Stimulated activated CD8-positive, alpha-beta memory T cell treated with anti-CD3 and anti-CD28 coated beads, Interleukin-7, amount 100 ng/mL, for 1 hour (primary cell): ENCODE measurements at places on chromosomes 6 and 20.

DNA sequence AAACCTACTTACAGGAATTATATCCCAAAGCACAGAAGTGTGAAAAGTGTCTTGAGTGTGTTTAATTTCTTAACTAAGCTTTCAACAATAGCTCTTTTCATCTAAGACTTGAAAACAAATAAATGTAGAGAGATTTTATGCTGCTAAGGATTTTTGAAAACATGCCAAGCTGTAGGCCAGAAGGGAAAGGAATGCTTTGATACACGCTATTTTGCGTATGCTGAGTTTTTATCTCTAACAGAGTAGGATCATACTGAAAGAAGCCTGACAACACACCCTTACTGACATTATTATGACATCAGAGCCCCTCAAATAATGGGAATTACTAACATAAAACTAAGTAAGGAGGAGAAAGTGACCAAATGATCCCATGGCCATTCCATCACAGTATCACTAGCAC lies 265.5 kb downstream of the KHDC1L start:
- DNase-seq = no peak

GRCh38 chr20:4721719-4722118 lies at the start of gene PRND:
TSS of gene PRND (plus strand) at chr20:4721909. CDS start at chr20:4724552, 2,643 bp downstream.
- DNase-seq = no peak

DNA sequence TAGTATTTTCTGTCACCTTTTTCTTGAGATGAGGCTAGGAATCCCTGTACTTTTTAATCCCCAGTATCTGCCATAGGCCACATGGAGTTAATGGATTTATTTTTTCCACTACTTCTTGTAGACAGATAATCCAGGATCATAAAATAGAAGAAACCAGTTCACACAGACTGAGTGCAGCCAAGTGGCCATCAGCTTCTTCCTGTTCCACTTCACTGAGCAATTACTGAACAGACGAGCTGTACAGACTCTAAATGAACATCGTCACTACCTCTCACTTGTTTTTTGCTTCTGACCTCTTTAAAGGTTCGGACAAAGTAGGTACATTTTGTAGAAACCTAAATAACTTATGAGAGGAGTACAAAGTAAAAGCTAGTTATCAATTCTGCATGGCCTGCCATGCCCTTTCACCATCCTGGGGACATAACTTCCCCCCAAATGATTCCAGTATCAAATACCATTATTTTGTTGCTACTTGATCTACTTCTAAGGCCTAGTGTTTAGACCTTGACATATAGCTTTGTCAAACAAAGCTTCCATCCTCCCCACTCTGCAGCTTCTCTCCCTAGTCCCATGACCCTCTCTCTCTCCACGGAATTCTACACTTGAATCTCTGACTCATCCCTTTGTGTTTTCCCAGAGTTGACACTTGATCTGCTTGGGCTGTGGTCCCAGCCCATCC lies 34.4 kb upstream of the ARHGAP18 start:
- no peak for DNase-seq

DNA sequence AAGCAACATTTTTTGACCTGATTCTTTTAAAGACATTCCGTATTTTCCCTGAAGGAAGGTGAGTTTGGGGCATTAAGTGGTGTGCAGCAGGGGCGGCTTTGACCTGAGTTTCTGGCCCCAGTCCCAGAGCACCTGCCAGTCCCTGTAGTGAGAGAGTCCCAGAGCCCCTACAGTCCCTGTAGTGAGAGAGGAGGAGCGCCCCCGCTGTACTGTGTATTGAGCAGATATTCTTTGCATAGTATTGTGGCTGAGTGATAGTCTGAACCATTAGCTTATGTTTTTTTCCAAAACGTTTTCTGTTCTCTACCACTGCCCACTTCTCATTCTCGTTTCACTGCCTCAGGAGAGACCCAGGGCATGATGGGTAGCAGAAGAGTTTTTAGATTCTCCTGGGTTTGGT lies 17.2 kb upstream of the SH3BGRL2 start:
- DNase-seq = no peak

- DNase-seq = peak; percentile 70
Observed at GRCh38 chr6:37207903-37208456, 38.0 kb downstream of the PIM1 start.

DNA sequence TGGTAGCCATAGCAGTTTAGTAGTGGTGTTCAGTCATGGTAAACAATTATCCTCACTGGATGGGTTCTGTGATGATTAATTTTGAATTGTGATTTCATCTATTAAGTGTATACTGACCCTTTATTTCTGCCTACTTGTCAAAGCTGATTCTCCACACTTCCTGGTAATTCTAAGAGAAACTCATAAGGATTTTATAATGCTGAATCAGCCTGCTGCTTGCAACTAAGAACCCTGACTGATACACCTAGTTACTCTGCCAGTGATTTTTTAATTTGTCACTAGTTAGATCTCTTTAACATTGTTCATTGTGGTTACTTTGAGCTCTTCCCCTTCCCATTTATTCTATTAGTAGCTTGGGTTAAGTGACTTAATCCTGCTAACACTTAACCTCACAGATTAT lies 8.6 kb downstream of the CDC40 start:
- no peak for DNase-seq

- DNase-seq = no peak
Observed at GRCh38 chr6:75109765-75110164, 96.1 kb downstream of the COL12A1 start.

- DNase-seq = no peak
Observed at GRCh38 chr20:62496568-62497218, 20.9 kb upstream of the GATA5 start.

DNA sequence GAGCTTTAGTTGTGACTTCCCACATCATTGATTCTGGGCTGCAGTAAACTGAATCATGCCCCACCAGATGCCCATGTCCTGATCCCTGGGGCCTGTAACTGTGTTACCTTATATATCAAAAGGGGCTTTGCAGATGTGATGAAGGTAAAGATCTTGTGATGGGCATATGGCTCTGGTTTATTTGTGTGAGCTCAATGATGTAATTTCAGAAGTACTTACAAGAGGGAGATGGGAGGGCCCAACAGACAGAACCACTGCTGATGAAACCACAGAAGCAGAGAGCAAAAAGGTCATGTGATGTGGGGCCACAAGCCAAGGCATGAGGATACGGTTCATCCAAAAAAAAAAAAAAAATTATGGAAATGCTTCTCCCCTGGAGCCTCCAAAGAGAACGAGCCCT lies 118.7 kb downstream of the TOX2 start:
- DNase-seq = no peak

DNA sequence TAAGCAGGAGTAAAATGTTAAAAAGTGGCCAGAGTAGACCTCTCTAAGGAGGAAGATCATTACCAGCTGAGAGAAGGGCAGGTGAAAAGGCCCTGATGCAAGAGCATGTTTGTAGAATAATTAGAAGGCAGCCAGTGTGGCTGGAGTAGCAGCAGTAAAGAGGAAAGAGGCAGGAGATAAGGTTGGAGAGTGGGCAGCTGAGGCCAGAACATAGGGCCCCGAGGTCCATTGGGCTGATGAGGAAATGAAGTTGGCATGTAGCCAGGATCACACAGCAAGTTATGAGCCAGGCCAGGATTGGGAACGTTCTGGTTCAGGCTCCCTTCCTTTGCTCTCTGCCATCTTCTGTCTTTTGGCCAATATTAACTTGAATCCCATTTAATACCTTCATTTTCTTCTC lies 51.6 kb downstream of the RALY start:
- no peak for DNase-seq

GRCh38 chr20:20695250-20695816 lies 17.1 kb downstream of the RALGAPA2 start:
- no peak for DNase-seq

GRCh38 chr20:59985164-59985563 lies 26.9 kb downstream of the CDH26 start:
- no peak for DNase-seq

DNA sequence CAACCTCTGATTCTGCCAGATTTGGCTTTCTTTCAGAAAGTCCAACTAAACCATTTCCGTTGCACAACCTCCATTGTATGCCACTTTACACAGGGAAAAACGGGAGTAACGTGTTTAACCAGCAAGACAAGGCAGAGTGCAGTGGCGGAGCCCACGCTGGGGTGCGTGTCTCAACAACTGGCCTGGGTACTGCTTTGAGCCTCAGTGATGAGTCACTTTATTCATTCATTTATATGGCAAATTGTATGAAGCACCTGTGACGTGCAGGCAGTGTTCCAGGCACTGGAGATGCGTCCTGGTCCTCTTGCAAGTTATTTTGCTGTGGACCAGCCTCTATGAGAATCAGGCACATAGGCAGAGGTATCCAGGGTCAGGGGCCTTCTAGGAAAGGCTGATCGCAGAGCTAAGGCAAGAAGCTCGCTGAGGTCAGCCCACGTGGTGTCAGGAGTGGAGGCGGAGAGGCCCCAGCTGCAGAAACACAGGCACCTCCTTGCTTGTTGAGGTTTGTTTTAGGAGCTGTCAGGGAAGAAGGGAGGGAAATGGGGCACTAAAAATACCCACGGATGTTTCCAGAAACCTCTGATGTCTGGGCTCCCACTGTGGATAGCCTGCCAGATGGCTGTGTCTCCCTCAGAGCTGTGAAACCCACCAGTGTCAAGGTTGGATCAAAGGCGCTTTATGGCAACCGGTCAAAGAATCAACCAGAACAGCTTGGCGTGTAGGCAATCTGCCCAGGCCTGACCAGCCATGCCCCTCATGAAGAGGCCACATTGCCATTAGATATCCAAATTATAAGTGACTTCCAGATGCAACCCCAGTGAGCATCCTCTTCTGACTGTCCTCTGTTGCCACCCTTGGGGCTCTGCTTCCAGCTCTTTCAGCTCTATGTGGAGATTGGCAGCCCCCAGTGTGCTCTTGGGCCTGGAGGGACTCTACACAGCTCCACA lies 157.2 kb downstream of the CD83 start:
- DNase-seq = no peak

- no peak for DNase-seq
Observed at GRCh38 chr6:33757906-33758305, 11.2 kb upstream of the IP6K3 start.

DNA sequence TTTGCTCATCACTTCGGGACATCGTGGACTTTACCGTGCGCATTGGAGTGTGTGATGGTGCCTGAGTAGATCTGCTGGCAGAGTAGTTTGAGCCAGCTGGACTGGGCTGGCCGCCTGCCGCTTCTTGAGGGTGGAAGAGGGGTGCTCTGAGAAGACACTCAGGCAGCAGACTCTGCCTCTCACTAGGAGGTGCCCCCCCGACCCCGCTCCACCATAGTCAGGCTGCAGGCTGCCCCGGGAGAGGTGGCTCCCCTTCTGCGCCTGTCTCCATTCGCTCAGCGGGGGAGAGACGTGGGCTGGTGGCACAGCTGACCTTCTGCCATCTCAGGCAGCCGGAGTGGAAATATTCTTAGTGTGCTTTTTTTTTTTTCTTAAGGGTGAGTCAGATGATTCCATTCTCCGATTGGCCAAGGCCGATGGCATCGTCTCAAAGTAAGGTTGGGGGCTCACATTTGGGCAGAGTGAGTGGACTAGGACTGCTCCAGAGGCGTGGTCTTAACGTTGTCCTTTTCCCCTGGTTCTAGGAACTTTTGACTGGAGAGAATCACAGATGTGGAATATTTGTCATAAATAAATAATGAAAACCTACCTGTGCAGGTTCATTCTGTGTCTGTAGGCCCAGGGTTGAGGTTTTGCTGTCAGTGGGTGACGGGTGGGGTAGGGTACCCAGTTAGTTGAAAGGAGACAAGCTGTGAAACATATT lies 1.2 kb downstream of the RPS21 start:
- DNase-seq = no peak

GRCh38 chr20:42697962-42698361 lies 491.7 kb downstream of the PTPRT start:
- DNase-seq = no peak

GRCh38 chr20:34581341-34582184 lies 23.0 kb downstream of the MAP1LC3A start:
- DNase-seq = no peak

DNA sequence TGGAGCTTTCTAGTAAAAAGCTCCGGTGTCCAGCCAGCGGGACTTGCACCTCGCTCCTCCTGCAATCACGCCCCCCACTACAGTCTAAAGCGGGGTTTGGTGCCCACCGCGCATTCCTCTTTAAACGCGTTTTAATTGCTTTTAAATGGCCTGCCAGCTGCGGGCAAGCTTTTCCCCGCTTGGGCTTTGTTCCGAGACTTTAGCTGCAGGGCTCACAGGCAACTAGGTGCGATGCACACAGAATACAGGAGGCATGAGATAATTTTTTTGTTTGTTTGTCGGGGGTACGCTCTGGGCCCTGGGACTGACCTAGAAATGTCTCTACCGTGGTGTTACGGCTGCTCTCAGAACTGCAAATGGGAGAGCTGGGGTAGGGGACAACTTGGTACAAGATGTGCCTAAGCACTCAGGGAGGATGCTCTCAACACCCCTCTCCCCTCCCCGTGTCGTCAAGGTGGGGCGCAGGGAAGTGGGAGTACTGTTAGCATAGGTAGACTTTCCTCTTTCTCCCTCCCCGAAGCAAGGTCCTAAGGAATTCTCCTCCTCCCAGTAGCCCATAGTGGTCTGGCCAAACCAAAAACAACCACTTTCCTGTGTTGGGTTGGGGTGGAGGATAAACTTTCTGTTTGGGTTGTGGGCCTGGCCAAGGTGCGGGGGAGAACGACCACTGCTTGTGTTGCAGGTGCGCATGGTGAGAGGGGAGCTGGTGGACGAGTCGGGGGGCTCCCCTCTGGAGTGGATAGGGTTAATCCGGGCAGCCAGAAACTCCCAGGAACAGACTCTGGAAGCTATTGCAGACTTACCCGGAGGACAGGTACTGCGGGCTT lies 1.6 kb downstream of the PRDM13 start:
- DNase-seq = no peak

GRCh38 chr6:100057941-100058340 lies 63.9 kb upstream of the MCHR2 start:
- no peak for DNase-seq

- DNase-seq = no peak
Observed at GRCh38 chr20:53837126-53837826, 233.1 kb downstream of the BCAS1 start.

DNA sequence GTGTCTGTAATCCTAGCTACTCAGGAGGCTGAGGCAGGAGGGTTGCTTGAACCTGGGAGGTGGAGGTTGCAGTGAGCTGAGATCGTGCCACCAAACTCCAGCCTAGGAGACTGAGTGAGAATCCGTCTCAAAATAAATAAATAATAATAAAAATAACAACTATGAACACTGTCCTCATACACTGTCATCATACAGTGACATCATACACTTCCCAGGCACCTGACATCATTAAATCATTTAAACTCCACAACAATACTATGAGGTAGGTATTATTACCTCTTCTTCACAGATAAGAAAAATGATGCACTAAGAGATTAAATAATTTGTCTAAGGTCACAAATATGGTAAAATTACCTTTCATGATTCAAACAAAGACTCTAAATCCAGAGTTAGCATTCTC lies 200.9 kb upstream of the RUNX2 start:
- DNase-seq = no peak

- no peak for DNase-seq
Observed at GRCh38 chr6:90947184-90948064, 360.6 kb upstream of the MAP3K7 start.

DNA sequence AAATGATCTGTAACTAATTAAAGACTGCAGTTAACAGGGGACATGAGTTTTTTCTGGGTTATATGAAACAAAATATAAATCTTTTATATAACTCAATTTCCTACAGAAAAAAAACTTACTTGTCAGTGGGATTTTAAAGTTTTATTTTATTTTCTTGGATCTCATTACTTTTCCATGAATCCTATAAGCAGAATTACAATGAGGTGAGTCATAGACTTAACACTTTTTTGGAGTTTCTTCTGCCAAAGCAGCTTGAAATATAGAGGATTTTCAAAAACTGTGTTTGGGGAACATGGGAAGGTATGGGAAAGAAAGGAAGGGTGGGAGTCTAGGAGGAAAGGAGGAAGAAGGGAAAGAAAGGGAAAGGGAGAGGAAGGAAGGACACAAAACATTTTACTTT lies 130.7 kb downstream of the AIG1 start:
- no peak for DNase-seq
